ENCODE measurements at places on chromosomes 2 and 18.

DNA sequence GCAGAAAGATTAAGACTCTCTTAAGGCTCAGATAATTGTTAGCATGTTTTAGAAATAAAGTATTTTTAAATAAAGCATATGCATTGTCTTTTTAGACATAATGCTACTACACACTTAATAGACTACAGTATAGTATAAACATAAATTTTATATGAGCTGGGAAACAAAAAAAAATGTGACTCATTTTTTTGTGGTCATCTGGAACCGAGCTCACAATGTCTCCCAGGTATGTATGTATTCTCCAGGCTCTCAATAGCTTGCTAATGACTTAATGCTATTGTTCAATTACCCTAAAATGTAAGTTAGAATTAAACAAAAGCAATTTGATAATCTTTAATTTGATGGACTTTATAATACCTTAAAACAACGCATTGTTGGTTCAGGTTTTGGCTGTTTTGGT, 167.2 kb downstream of the NUP35 start:
- DNase-seq: no peak

- no peak for DNase-seq
These were observed 193.7 kb upstream of the ID2 start for GRCh38 chr2:8488001-8488738.

DNA sequence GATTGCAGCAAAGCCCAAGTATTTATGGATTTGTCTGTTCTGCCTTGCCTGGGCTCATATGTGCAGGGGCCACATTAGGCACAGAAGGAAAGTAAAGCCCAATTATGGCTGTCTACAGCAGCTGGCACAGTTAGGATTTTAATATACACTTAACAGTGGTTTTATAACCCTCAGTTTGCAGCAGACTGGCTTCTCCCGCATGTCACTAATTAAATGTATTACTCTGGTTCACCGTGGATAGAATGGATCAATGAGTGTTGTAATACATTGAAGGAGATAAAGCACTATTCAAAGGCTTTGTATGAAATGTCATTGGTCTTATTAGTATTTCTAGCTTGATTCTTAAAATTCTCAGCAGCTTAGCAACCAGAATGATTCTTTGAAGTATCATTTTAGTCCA, 320.2 kb downstream of the KCNS3 start:
- DNase-seq: no peak

GRCh38 chr2:67666386-67667053, 269.4 kb downstream of the ETAA1 start:
- DNase-seq: no peak

- DNase-seq: no peak
These were observed 159.9 kb upstream of the SESTD1 start for GRCh38 chr2:179424571-179424970.

DNA sequence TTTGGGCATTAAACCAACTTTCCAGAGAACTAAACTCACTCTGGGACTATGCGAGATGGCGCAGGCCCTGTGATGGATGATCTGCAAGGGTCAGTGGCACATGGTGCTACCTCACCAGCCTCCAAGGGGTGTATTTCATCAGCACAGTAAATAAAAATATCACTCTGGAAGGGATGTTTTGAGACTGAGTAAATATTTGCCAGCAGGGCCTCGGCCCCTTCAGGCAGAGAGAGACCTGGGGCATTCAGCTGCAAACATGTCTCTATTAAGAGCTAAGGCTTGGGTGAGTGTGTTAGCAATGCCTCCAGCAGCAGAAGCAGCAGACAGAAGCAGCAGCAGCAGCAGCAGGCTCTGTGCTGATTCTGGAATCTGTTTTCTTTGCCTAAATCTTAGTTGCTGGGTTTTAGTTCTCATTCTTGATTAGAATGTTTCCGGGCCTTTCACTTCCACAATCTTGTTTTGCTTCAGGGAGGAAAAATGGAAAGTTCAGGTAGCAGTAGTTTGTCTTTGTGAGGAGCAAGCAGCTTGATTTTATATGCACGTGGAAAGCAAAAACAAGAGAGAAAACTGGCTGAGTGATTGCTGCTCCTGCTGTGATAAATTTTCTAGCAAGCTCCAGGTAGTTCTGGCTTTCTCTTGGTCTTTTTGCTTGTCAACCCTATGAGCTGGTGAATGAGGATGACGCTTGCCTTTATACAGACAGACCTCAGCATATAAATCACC, 18.6 kb downstream of the ADCYAP1 start:
- no peak for DNase-seq

GRCh38 chr2:105274046-105274445, 32.5 kb downstream of the GPR45 start:
- DNase-seq: no peak

- no peak for DNase-seq
These were observed 894.2 kb upstream of the CRIM1 start for GRCh38 chr2:35461406-35461805.

DNA sequence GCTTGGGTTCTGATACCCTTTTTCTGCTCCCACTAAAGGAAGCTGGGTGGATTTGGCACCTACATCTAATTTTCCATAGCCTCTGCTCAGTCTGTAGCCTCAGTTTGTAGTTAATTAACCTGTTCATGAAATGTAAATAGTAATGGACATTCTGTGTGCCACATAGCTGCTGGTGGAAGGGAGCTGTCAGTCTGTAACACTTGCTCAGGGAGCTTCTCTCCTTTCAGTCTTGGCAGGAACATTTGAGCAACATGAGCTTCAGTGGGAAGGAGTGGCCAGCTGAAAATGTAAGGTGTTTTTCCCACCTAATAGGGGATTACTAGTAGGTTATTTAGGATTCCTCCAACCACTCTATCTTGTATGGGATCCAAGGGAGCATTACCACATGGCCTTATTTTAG, 203.4 kb downstream of the ASXL3 start:
- DNase-seq: no peak

DNA sequence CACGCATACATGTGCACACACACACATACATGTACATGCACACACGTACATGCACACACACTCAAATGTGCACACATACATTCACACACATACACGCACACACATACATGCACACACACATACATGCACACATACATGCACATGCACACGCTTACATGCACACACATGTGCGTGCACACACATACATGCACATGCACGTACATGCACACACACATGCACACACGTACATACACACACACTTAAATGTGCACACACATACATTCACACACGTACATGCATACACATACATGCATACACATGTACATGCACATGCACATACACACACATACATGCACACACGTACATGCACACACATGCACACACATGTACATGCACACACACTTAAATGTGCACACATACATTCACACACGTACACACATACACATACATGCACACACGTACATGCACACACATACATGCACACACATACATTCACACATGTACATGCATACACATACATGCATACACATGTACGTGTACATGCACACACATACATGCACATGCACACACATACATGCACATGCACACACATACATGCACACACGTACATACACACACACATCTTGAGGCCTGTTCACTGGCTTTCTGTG, 283.7 kb upstream of the ID2 start:
- no peak for DNase-seq

DNA sequence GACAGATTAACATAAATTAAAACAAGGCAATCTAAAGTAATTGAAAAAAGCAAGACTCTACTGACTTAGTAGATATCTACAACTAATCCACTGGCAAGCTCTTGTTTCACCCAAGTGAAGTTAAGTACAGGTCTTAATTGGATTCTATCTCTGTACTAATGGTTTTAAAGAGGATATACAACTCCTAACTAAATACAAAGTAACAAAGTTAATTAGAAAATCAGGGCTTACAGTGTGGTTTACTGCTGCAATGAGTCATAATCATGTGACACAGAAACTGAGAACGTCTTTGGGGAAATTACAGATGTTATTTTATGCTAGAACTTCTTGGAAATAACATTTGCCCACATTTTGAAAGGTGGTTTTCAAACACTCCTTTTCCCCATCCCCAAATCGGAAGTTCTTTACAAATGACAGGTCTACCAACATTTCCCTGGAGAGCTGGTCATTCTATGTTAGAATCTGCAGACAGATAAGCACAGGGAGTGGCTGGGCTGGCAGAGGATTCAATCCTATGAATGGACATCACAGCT, 245.3 kb downstream of the STK39 start:
- no peak for DNase-seq

GRCh38 chr18:62386091-62386490, 61.0 kb downstream of the TNFRSF11A start:
- no peak for DNase-seq

DNA sequence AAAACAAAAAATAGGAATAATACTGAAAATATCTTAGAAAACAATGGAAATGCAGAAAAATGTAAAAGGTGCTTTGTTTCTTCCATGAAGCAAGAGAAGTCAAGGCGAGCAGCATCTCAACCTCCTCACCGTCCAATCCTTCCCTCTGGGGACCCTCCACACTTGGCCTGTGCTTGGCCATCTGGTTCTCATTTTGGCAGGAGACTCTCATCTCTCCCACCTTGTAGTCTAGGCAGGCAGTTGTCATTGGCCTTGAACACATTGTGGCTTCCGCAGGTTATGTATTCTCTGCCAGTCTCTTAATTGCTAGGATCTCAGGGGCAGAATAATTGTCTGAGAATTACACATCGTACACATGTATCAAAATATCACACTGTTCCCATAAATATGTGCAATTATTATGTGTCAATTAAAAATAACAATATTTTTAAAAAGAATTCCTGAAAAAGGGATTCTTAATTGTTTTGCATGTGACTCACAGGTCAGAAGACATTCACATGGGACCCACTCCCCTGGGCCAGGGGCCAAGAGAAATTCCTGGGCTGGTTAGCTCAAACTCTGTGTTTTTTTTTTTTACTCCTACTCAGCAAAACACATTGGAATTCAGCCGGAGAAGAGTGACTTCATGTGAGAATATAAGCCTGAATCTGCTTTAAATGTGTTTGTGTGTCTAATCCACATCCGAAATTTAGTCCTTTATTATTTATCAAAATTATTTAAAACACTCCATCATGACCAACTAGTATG, 14.0 kb upstream of the ANKRD62 start:
- DNase-seq: peak; percentile 5

- DNase-seq: no peak
These were observed 183.2 kb upstream of the KYNU start for GRCh38 chr2:142694282-142694681.

DNA sequence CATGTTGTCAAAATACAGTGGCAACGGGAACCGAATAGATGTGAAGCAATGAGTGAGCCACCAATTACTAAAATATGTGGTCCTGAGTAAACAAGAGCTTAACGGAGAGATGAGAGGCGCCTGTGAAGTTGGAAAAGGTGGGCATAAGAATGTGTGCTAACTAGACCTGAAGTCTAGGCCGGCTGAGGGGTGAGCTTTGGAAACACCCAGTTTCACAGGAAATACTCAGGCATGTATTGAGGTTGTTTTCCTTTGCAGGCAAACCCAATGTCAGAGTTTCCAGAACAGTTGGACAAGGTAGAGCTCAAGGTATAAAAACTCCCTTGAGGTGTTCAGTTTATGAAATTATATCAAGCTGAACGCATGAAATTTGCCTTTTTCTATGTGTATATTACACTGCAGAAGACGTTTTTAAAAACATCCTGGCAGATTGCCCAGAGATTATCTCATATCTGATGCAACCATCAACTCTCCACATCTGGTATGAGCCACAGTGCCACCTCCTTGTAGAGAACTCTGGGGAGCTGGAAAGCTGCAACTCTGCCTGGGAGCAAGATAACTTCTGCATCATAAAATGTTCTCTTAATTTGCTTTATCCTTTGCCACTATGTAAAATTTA, 3.9 kb upstream of the WDSUB1 start:
- DNase-seq: peak; percentile 55

GRCh38 chr2:233267516-233268245, 16.2 kb downstream of the ATG16L1 start:
- no peak for DNase-seq

DNA sequence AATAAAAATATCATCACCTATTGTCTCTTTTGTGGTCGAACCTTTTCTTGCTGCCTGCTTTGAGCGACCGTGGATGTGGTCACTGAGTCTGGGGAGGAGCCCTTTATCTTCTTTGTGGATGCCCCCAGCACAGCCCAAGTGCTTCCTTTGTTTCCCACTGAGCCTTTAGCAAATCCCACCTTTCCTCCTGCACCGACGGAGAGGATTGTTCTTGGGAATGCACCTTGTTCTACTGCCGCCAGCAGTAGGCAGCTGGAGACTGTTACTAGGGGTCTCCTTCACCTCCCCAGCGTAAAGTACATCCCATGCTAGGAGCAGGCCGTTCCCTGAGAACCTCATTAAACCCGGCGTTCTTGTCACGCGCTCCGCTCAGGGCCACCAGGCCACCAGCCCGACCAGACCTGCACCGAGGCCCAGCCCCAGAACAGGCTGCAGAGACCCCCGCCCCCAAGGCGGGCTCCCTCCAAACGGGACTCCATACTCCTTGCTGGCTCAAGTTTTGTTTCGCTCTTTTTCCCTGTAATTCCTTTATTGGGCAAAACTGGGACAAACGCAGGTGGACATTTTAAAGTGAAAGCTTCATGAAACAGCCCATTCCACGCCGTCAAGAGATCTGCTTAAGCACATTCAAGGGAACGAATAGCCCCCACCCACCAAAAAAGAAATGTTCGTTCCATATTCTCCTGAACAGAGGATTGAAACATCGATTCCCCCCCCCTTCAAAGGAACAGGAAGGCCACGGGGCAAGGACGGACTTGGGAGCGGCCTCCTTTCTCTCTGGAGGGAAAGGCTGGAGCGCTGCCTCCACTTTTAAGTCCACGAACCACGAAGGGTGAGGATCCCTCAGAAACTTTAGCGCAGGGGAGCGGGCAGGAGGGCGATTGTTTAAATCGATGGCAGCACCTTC, 1.1 kb upstream of the MAT2A start:
- no peak for DNase-seq

DNA sequence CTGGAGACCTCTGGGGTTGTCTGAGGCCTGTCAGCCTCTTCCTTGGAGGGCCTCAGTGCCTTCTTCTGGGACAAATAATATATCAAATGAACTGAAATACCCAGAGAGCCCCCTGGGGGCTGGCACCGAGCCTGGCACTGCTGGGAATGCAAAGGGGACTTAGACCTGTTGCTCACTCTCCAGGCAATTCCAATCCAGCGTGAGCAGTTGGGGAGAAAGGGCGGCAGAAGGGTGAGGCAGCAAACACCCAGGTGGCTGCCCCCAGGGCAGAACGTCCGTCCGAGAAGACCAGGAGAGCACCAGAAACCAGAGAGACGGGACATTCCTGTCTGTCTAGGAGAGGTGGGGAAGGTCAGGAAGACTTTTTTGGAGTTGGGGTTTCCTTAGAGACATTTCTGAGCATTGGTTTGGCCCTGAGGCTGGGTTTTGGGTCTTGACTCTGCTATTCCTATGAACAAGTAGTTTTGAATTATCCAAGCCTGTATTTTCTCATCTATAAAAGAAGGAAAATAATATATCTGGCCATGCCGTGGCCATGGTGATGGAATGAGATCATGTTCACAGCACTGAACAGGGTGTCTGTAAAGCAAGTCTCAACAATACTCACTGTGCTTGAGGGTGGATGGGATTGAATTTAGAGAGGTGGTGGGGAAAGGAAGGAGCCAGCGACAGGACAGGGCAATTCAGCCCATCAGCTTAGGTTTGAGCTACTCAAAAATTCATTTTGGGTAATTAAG, 44.3 kb upstream of the ZBTB7C start:
- DNase-seq: no peak

GRCh38 chr18:31606265-31606664, 14.6 kb downstream of the TTR start:
- DNase-seq: no peak

- no peak for DNase-seq
These were observed 50.3 kb downstream of the INHBB start for GRCh38 chr2:120396013-120396860.
